GM23338 (cell line): ENCODE measurements at places on chromosomes 2 and 18.

DNA sequence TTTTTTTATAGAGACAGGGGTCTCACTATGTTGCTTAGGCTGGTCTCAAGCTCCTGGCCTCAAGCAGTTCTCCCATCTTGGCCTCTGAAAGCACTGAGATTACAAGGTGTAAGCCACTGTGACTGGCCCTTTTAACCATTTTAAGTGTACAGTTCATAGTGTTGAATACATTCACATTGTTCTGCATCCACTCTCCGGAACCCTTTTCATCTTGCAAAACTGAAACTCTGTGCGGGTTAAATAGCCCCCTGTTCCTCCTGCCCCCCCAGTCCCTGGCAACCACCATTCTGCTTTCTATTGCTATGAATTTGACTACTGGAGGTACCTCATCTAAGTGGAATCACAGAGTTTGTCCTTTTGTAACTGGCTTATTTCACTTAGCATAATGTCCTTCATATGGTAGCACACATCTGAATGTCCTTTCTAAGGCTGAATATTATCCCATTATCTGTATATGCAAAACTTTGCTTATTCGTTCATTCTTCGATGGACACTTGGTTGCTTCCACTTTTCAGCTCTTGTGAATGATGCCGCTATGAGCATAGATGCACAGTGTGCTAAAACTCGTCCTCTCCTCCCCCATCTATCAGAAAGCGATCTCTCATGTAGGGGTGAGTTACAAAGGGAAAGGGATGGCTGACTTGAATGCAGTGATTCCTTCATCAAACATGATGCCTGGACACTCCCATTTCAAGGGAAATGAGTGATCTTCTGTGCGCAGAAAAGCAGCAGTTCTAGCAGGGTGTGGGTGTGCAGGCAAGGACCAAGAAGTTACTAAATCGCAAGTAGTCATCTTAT lies 30.2 kb downstream of the CABLES1 start:
- DNase-seq = no peak

DNA sequence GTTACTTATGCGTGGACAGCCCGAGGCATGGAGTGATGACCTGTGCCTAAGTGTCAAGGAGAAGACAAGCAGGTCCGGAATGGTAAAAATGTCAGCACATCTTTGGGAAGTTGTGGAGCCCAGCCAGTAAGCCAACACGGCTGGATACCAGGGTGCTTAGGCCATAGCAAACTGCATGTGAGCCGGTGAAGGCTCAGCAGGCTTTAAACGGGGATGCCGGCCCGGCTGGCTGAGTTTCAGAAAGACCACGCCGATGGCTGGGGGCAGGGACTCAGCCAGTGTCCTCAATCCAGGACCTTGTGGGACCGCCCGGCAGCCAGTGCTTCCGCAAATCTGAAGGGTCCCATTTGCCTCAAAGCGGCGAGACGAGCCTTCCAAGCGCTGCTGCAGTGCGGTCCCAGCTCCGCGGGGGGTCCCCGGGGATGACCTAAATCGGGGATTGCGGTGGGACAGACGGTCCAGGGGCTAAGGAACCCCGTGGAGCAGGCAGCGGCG lies 946 bp upstream of the AGAP1 start:
- peak; percentile 73 for DNase-seq

- DNase-seq = no peak
Measured at GRCh38 chr2:9821805-9822445, 21.3 kb upstream of the TAF1B start.

- no peak for DNase-seq
Measured at GRCh38 chr2:237297421-237298150, 116.4 kb downstream of the COL6A3 start.

DNA sequence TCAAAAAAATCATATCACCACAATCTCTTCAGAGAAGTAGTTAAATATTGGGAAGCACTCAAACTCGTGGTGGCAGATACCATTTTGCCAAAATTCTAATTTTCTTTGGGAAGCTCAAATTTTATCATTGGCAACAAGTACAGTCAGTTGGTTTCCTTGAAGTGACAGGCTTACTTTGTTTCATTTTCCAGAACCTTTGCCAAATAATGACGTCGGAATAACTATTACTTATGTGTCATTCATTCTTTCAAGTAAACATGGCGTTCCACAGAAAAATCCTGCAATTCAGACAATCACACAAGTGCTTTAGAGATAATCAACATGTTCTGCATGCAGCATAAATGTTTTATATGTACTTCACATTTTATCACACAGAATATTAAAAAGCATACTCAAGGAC lies 5.4 kb downstream of the TTLL4 start:
- no peak for DNase-seq
